ENCODE measurements at places on chromosomes 1 and 21.

DNA sequence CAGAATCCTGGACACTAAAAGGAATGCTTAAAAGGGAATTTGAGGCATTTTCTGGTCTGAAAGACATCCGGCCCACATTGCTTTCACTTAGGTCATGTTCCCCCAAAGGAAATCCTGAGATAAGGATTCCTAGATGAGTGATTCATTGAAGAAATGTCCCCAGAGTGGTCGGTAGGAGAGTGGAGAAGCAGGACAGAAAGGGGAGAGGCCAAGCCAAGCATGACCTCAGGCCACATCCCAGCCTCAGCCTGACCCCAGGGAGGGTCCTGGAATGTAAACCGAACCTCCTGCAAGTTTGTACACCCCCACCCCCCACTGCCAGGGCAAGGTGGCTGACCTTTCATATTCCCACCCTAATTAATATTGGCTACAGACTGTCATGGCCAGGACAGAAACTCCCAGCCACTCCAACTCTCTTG is 16.6 kb downstream of the HIVEP3 start:
- DNase-seq = no peak

DNA sequence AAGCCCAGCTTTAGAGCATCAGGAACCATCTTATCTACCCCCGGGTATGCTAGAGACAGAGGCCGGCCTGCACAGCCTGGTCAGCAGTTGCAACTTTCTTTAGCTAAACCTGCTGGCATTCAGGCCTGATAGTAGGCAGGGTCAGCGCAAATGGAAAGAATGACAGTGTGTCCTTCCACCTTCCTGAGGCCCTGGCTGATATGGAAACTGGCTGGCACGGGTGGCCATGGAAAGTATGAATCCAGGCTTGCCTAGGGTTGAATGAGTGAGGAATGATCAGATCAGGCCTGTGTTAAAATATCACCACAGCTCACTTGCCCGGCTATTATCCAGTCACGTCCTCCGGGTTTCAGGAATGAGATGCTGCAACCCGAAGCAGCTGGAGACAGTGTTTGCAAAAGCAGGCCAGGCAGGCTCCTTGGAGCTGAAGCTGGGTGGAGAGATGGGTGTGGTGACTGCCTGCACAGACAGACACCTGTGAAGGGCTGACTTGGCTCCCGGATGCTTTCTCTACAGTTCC is 34.7 kb downstream of the RCAN1 start:
- DNase-seq = no peak

DNA sequence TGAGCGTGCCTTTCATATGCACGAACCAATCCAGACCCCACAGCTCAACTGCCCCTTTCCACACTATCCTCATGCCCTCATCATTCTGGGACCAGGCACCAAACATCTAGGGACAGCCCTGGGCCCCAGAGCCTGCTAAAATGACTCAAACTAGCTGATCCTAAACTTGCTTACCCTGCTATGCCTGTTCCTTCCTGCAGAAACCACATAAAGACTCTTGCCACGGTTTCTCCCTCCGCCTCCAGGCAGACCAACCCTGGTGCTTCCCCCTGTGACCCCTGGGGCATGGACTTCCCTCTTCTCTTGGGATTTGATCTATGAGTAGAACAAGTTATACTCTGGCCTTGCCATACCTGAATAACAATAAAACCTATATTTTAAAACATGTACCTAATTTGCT is 138.0 kb upstream of the CD34 start:
- DNase-seq = no peak

GRCh38 chr1:25135909-25136308 is 96.4 kb downstream of the SYF2 start:
- DNase-seq = no peak

- DNase-seq = no peak
These were observed 90.1 kb upstream of the TNR start for GRCh38 chr1:175833502-175833901.

DNA sequence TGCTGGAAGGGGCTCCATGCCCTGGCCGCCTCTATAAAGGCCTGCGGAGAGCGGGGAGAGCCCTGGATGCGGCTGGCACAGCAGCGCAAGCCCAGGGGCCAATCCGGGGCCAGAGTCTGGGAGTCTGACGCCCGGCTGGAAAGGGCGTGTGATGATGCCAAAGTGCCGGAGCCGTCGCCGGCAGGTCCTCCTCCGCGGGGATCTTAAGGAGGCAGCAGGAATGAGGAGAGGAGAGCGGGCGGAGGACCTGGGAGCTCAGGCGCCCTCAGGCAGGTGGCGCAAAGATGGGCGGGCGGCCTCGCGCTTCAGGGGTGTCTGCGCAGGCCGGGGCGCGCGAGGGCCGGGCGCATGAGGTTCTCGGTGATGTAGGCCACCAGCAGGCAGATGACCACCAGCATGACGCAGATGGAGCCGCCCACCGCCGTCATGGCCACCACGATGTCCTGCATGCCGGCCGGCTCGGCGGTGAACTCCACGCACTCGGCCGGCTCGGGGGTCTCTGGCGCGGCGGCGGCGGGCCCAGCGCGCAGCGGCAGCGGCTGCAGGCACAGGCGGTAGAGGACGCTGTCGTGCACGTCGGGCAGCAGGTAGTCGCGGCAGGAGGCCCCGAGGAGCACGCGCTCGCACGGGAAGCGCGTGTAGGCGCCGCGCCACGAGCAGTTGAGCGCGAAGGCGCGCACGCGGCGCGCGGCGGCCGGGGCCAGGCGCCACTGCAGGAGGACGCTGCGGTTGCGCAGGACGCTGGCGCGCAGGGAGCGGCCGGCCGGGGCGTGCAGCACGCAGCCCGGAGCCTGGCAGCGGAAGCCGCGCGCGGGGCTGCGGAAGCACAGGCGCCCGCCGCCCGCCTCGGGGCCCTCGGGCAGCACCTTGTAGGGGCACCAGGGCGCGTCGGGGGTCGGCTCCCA is 653 bp downstream of the FNDC10 start:
- DNase-seq = no peak

GRCh38 chr1:29998686-29999085 is 724.7 kb downstream of the MATN1 start:
- no peak for DNase-seq

- no peak for DNase-seq
These were observed 17.3 kb upstream of the LRP8 start for GRCh38 chr1:53344921-53345838.

GRCh38 chr21:46397993-46398392 is 60.7 kb upstream of the DIP2A start:
- DNase-seq = no peak

GRCh38 chr1:222543817-222544216 is 4.1 kb downstream of the HHIPL2 start:
- no peak for DNase-seq

GRCh38 chr1:23184212-23184934 is 15.7 kb upstream of the LUZP1 start:
- DNase-seq = no peak

GRCh38 chr1:203644661-203645510 is 18.3 kb downstream of the ATP2B4 start:
- DNase-seq = no peak

- DNase-seq = no peak
These were observed 40.3 kb downstream of the UBE2U start for GRCh38 chr1:64243757-64244080.

Measured in activated T-helper 1 cell treated with anti-CD3 and anti-CD28 coated beads, Interleukin-2, amount 50 U/mL, for 16 hours (primary cell).